Activated T-cell treated with anti-CD3 and anti-CD28 coated beads for 48 hours (primary cell): ENCODE measurements at places on chromosomes 12 and 14.

- no peak for DNase-seq
Measured at GRCh38 chr14:55799508-55800095, 219.6 kb downstream of the KTN1 start.

- DNase-seq: no peak
Measured at GRCh38 chr12:728781-729180, 23.6 kb upstream of the WNK1 start.

GRCh38 chr14:74248017-74248416 is 8.8 kb downstream of the VSX2 start:
- no peak for DNase-seq

DNA sequence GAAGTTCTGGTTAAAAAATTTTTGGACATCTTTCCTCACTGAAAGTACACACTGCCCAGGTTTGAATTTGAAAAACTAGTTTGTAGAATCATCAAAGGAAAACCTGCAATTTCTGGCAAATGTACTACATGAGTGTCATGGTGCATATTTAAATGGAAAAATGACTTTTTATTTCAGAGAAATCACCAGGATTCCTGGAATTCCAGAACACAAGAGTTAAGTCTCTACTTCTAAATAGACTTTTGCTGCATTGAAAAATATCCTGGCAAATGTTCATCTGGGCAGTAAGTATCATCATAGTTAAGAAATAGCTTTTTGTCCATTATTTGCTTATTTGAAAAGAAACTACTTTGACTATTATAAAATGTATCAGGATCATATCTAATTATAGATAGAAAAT is 275.1 kb downstream of the PRKD1 start:
- DNase-seq: no peak

DNA sequence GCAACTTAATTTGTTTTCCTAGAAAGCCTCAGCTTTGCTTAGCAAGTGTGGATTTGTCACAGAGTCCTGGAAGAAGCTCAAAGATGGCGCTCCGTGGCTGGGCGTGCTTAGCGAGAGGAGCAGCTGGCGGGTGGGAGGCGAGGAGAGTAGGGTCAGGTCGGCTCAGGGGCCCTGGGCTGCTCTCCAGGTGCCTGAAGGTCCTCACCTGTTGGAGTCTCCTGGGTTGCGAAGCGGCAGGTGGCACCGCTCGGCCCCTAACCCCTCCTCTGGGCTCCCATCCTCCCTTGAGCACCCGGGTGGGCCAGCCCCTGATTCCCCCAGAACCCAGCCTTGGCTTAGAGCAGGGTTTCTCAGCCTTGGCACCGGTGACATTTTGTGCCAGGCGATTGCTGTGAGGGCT is 25.1 kb downstream of the LRTM2 start:
- DNase-seq: no peak

DNA sequence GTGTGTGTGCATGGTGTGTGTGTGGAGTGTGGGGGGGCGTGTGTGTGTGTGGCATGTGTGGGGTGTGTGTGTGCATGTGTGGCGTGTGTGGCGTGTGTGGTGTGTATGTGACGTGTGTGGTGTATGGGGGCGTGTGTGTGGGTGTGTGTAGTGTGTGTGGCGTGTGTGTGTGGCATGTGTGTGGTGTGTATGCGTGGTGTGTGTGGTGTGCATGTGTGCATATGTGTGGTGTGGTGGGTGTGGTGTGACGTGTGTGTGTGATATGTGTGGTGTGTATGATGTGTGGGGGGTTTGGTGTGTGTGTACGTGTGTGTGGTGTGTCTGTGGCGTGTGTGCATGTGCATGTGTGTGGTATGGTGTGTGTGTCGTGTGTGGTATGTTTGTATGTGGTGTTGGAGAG is 24.1 kb upstream of the CMKLR1 start:
- no peak for DNase-seq

- no peak for DNase-seq
Measured at GRCh38 chr12:16602412-16602811, 3.5 kb downstream of the LMO3 start.

DNA sequence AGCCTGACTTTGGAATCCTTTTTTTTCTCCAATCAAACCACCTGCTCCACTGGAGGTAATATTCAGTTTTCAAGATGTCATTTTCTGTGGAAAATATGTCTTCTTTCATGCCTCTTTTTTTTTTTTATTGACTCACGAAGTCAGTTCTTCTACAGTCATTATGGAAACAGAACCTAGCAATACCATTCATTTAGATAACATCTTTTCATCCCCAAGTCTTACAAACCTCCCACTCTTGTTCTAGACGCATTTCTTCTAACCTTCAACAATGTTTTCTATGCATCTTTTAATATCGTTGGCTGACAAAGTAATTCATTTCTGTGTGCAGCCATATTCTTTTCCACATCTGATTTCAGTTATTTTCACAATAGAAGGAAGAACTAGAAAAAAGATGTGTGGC is 474.3 kb upstream of the CCDC196 start:
- no peak for DNase-seq

DNA sequence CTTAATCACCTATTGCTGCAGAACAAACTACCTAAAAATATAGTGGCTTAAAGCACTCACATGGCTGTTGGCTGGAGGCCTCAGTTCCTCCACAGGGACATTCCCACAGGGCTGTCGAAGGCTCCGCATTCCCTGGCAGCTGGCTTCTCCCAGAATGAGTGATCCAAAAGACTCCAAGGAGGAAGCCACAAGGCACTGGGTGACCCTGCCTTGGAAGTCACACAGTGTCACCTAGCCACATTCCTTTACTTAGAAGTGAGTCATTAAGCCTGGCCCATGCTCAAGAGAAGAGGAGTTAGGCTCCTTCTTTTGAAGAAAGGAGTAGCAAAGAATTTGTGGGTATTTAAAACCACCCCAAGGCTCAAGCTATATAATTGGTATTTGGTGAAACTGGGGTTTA is 63.9 kb upstream of the MAP1LC3B2 start:
- DNase-seq: no peak

- no peak for DNase-seq
Measured at GRCh38 chr14:102799684-102800562, 22.7 kb downstream of the TRAF3 start.

GRCh38 chr14:105467249-105467941 is 7.2 kb upstream of the CRIP2 start:
- no peak for DNase-seq

- DNase-seq: no peak
Measured at GRCh38 chr14:104031384-104031783, 54.1 kb upstream of the ASPG start.

DNA sequence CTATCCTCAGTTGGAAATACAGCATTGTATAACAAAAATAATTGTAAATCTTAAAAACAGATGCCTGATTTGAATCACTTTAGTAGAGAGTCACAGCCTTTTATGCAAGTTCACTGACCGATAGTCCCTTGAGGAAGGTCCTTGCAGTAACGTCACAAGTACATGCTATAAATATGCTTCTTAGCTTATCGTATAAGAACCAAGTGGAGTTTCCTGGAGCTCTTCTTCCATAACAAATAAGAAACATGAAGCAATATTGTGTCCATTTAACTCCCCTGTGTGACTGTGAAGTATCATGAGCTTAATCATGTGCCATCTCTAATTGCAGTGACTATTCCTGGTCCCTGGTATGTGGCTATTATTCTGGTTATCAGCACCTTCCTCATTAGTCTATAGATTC is 107.9 kb downstream of the SLC38A4 start:
- DNase-seq: no peak

- DNase-seq: no peak
Measured at GRCh38 chr12:115354007-115354890, 670.3 kb upstream of the TBX3 start.

DNA sequence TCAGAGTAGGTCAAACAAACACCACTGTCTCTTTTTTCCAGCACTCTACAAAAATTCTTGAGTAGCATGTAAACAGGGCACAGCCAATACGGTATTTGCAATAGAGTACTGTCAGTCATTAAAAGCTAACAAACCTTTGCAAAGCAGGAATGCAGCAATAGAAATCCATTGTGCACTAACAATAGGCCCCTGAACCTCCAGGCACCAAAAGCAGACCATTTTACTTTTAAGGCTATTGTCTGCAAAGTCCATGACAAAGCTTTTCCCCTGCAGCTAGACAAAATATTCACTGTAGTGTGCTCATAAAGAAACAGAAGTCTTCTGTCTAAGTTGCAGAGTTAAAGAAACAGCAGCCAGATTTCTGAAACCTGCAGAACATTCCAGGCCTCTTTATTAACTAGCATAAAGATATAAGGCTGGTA is 191.9 kb downstream of the SOX5 start:
- no peak for DNase-seq

GRCh38 chr12:66735275-66735674 is 56.4 kb upstream of the GRIP1 start:
- DNase-seq: peak; percentile 3

DNA sequence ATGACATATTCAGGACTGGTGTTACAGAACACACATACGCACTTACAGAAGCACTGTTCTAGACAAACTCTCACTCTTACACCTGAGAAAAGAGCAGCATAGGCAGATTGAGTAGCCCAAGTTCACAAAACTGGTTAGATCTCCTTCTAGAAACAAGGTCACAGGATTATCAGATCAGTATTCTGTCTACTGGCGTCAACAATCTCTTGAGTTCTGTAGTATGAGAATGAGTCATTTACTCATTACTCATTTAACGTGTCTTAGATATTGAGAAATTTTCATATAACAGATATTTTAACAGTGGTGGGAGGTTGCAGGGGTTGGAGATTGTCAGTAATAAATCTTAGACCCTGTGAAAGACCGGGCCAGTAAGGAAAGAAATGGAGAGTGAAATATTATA is 2.8 kb upstream of the TSPAN8 start:
- no peak for DNase-seq

GRCh38 chr12:107356266-107356936 is 263.1 kb upstream of the CRY1 start:
- DNase-seq: no peak

GRCh38 chr12:121911824-121912585 is 6.4 kb upstream of the CFAP251 start:
- peak; percentile 12 for DNase-seq

GRCh38 chr12:56164345-56164729 is 6.2 kb downstream of the MYL6 start:
- DNase-seq: no peak

DNA sequence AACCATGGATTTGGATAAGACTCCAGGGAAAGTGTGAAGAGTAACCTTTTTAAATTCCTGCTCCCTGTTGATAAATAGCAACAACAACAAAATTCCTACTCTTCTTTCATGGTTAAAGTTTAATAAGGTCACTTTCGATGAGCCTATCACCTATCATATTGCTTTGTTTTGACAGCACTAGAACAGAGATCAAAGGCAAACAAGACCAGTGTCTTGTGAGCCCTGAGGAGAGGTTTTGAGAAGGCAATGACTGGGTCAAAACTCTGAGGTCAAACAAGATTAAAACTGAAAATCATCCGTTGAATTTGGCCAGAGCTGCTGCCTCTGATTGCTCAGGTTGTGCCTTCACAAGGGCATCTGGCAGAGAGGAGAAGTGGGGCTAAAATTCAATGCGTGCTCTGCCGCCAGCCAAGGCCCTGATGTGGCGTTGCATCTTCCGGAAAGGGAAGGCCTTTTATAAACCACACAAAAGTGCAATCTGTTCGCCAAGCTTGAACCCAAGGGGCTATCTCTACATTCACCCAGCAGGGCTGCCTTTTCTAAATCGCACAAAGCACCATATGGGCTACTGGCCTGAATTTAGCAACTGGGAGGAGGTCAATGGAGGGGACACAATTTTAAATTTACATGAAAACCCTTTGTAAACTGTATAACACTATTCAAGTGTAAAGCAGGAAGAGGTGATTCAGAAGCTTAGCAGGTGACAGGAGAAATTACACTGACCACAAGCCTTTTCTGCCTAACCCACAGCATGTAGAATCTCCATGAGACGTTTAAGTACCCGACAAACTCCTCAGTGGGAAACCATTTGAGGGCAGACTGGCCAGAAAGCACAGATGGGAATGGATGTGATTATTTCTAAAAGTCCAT is 140.8 kb downstream of the DAD1 start:
- DNase-seq: no peak

- no peak for DNase-seq
Measured at GRCh38 chr12:91111366-91112325, at the start of gene LUM. LUM (minus strand) TSS chr12:91111494; CDS start chr12:91108979, 2,515 bp downstream.

DNA sequence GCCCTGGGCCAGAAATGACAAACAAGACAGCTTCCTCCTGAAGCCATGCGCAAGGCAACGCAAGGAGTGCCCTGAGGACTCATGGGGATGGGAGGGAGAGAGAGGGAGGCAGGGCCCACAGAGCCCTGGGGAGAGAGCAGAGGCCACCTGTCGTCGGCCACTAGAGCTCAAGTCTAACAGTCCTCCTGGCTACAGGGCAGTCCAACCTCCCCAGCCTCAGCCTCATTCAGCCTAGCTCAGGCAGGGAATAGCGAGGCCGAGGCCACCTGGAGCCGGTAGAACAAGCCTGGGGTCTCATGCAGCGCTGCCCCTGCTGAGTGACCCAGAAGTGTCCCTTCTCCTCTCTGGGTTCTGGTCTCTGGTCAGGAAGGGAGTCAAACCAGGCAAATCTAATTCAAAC is 69.5 kb downstream of the BCL11B start:
- DNase-seq: no peak

DNA sequence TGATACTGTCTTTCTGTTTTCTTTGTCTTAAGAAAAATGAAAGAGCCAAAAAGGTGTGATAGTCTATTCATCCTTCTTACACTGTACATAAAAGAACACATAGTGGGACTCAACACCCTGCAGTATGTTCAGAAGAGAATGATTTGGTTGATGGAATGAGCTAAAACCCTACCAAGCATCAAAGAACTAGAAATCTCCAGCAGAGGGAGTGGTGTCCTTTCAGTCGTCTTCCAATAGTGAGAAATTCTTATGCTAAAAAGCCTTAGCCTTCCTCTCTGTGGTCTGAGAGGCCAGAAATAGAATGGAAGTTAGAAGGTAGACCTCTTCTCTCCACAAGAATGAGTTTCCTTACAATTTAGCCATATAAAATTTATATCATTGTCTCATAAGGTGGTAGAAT is 393.4 kb upstream of the SEL1L start:
- DNase-seq: no peak

GRCh38 chr12:23752245-23752644 is 197.2 kb downstream of the SOX5 start:
- DNase-seq: no peak

DNA sequence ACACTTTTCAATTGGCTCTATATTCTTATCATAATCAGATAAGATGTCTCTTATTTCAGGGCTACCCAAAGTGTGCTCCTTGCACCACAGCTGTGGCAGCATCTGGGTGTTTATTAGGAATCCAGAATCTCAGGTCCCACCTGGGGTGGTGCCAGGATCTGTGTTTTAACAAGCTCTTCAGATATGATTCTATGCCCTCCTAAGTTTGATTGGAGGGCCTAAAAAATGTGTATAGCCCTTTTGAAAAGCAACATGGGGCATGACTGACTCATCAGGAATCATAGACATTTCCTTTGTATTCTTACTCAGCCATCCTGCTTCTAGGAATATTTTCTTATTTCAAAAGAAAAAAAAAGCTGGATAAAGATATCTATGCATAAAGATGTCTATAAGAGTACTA is 103.1 kb downstream of the HELB start:
- no peak for DNase-seq

- no peak for DNase-seq
Measured at GRCh38 chr12:88575361-88575970, 4.8 kb downstream of the KITLG start.

GRCh38 chr12:117063162-117063911 is 35.9 kb downstream of the TESC start:
- peak; percentile 10 for DNase-seq
